Stimulated activated CD8-positive, alpha-beta memory T cell treated with anti-CD3 and anti-CD28 coated beads, Interleukin-15, amount 100 ng/mL, for 4 hours (primary cell): ENCODE measurements at places on chromosomes 6 and 20.

- no peak for DNase-seq
These were observed 33.6 kb upstream of the NOP56 start for GRCh38 chr20:2618815-2619214.

DNA sequence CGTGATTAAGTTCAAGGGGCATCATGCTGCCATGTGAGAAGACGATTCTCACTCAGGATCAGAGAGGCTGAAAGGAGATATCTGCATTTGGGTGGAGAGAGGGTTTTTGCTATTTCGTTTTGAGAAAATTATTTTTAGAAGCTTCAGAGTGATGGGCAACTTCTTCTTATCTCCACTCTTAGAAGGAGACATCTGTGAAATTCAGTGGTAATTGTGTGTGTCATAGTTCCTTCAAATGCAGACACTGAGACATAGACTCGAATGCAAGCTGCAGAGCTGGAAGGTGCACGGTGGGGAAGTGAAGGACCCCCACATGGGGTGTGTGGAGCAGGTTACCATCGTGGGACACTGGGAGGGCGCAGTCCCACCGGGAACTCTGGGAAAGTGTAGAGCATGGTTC is 116.8 kb downstream of the PRND start:
- DNase-seq: no peak

DNA sequence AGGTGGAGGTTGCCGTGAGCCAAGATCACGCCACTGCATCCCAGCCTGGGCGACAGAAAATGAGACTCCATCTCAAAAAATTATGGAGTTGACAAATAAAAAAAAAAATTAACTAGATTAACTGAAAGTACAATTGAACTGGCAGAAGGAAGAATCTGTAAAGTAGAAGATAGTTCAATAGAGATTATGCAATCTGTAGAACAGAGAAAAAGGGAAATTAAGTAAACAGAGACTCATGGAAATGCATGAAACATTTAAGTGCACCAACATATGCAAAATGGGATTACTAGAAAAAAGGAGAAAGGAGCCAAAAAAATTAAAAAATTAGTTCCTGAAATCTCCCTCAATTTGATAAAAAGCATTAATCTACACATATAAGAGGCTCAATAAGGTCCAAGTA is 188.8 kb upstream of the KHDRBS2 start:
- no peak for DNase-seq

GRCh38 chr6:148943451-148943850 is 196.6 kb downstream of the UST start:
- DNase-seq: no peak

GRCh38 chr6:166852451-166852975 is 103.8 kb downstream of the RNASET2 start:
- no peak for DNase-seq

DNA sequence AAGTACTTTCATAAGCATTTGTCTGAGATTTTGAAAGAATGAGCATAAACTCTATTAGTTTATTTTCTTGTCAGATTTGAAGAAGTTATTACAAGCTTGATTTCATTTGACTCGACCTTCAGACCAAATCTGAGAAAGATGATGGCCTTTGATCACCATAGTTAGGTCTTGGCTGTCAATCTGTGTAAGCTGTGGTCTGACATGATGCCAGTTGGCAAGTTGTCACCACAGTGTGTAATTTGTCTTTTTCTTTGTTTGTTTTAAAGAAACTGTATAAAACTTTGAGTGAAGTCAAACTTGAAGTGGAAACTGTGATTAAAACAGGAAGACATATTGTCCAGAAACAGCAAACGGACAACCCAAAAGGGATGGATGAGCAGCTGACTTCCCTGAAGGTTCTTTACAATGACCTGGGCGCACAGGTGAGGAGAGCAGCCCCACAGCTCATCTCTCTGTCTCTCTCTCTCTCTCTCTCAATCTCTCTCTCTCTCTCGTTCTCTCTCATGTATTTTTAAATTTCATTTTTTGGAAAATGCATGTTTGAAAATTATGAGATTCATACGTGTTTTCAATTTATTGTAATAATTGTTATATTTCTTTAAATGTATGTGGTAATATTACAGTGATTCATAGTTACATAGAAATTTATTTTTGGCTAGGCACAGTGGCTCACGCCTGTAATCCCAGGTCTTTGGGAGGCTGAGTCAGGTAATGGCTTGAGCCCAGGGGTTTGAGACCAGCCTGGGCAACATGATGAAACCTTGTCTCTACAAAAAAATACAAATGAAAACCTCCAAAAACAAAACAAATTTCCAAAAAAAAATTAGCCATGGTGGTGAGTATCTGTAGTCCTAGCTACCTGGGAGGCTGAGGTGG is 208.1 kb downstream of the UTRN start:
- DNase-seq: no peak

DNA sequence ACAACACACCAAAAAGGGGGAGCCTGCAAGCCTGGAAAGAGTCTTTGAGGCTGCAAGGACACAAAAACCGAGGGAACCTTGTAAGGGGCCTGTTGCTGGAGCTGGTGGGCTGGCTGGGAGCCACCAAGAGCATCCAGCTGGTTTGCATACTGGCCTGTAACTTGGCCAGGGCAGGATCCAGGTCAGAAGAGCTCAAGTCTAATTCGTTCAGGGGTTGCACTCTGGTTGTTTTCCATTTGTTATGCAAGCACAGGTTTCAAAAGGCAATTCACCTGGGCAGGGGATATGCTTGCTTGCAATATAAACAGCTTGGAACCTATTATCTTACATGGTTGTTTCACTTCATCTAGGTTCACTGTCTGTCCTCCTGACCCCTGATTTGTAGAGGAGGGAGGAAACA is 98.3 kb upstream of the GCM1 start:
- no peak for DNase-seq

GRCh38 chr20:46027245-46027853 is 1.7 kb upstream of the SLC12A5 start:
- no peak for DNase-seq

DNA sequence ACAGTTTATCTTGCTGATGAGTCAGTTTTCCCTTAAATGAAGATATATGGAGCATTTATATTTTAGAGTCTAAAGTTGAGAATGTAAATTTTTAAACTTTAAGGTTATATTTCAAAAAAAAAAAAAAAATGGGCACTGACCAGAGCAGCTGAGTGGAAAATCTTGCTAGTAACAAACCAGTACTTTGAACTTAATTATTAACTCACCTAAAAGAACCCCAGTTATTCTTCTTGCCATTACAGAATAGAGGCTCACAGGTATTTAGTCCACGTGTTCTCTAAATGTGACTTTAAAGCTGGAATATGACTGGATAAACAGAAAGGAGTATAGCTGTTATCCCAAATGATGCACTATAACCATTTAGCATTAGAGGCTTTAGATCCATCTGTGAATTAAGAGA is 178.4 kb downstream of the COL9A1 start:
- no peak for DNase-seq

DNA sequence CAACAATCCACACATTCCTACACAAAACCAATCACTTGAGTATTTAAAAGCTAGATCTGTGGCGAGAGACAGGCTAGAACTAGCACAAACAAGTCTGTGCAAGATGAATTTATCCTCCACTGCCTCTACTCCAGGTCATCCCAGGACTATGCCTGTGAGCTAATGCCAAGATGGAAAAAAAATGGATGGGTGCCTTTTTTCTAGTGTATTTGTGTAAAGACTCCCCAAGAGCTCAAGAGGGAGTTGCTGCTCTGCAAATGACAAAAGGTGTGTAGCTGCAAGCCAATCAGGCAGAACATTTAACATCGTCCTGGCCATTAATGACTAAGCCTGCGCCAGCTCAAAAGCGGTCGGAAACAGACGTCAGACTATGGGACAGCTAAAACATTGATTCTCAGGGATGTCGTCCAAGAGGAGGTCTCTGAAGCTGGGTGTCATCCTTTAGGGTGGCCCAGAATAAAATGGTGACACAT is 21.9 kb downstream of the ATXN1 start:
- no peak for DNase-seq

DNA sequence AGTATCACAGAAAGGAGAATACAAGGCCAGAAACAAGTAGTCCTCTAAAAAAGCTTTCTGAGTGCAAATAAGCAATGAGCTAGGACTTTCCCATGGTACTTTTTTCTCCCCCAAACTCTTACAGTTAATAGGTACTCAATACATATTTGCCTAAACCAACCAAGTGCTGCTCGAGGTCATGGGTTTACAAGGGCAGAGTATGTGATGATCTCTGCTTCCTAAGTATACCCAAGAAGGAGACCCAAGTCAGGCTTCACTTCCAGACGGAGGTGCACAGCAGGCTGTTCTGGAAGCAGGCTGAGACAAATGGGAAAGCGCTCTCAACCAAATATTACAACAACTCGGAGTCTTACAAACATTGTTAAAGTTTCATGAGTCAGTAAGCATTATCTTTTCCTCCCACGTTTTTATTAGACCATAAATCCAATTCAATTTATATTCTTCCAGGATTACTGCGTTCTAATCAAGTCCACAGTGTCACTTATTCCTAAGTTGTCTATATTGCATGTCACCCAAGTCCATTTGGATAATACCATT is 8.1 kb downstream of the FYN start:
- no peak for DNase-seq

- DNase-seq: no peak
These were observed 13.2 kb upstream of the NELFCD start for GRCh38 chr20:58967652-58968429.

DNA sequence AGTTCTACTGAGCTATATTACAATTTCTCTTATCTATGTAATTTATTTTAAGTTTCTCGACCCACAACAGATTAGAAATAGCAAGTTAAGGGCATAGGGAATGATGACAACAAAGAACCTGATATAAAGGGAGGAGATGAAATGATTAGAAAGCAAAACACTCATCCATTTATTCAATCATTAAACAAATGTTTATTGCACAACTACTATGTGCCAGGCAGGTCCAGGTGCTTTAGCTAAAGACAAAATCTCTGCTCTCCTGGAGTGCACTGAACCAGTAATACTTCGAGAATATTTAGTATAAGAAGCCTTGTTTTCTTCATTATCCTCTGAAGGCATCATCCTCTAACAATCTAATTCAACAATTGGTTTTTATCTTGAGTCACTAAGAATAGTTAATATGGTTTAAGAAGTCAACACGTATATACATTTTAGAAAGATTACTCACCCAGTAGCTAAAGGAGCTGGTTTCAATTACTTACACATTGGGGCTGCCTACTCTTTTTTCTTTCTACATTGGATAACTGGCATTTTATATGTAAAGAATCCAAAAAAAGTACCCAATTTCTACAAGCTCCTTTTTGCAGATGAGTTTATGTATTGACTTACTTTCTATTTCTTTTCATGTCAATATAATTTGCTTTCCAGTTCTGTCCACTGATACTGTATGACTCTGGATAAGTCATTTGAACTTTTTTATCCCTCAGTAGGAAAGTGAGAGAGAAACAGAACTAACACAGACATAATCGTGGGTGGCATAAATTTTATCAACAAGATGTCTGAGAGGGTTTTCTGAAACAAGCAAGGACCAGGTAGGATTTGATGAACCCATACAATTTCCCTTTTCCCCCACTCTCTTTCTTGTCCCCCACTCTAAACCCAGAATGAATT is 312.6 kb downstream of the CLIC5 start:
- no peak for DNase-seq

- no peak for DNase-seq
These were observed 17.8 kb downstream of the MTG2 start for GRCh38 chr20:62200491-62201172.

DNA sequence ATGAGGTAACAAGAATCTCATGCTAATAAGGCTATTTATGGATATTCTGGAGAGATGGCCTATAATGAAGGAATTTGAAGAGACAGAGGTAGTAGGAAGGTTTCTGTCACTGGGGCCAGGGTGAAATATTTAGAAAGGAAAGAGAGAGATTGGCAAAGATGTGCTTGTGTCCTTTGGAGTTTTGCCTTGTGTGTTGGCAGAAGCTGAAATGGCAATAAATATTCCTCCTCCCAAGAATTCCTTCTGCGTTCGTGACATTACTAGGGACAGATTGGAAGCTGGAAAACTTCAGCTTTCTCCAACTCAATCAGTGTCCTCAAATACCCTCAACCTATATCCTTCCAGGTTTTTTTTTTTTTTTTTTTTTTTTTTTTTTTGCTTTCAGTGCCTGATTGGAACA is 6.3 kb downstream of the SAMD5 start:
- no peak for DNase-seq

GRCh38 chr20:19937651-19938420 is 79.3 kb upstream of the NAA20 start:
- no peak for DNase-seq

- DNase-seq: no peak
These were observed 48.6 kb downstream of the FAM8A1 start for GRCh38 chr6:17648745-17649144.

- no peak for DNase-seq
These were observed 28.4 kb downstream of the TBC1D7 start for GRCh38 chr6:13299918-13300317.

GRCh38 chr20:57808264-57809070 is 98.7 kb upstream of the PMEPA1 start:
- no peak for DNase-seq

- DNase-seq: no peak
These were observed 47.2 kb downstream of the MUC22 start for GRCh38 chr6:31057426-31058003.
